ENCODE measurements at places on chromosomes 7 and 10.

DNA sequence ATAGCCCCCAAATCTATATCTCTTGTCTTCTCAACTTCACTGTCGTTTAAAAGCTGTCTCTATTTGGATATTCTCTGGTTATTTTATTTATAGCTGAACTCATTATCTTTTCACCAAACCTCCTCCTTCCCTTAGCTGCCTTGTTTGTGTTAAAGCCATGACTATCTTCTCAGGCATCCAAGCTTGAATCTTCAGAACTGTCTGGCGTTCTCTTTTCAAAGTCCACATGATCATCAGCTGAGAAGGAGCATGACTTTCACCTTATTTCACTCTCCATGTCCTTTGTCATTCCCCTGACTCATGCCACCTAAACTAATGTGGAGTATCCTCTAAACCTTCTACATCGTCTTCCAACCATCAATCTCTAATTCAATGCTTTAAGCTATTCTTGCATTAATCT, 5.7 kb upstream of the GLCCI1 start:
- no peaks in the 10 kb centered on the region for H3K4me1 ChIP-seq
- no peak overlapping the region for H3K27ac ChIP-seq
- peaks cover 4% of the 10 kb centered on the region for H3K36me3 ChIP-seq
- no peaks in the 10 kb centered on the region for H3K27me3 ChIP-seq
- no peak for DNase-seq

DNA sequence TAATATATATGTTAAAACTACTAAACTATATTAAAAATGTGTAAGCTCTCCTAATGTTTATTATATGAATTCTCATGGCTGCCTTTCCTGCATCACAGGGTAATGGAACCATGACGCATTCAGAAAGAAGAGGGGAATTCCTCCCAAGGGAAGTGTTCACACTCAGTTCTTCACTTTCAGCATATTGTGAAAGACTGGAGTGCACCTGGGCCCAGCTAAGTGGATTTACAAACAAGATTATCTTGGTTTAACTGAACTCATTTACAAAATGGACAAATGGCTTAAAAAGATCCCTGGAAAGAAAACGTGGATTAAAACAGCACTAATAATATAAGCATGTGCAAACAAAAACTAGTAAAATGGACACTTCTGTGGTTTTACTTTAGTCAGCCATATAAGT, 149.8 kb downstream of the DOCK4 start:
- no peak for DNase-seq
- H3K4me3 ChIP-seq: no peak overlapping the region
- H3K36me3 ChIP-seq: no peaks in the 10 kb centered on the region
- no peak overlapping the region for H3K27ac ChIP-seq

- H3K4me3 ChIP-seq: peak overlapping the region; percentile 80
- peak overlapping the region; percentile 91 for H3K27ac ChIP-seq
These were observed 1.3 kb downstream of the PPIF start for GRCh38 chr10:79348640-79348988.

GRCh38 chr7:41786404-41786803, 83.5 kb upstream of the INHBA start:
- H3K36me3 ChIP-seq: peaks cover 2% of the 10 kb centered on the region
- DNase-seq: no peak
- H3K4me3 ChIP-seq: no peak overlapping the region
- no peaks in the 10 kb centered on the region for H3K27me3 ChIP-seq
- no peaks in the 10 kb centered on the region for H3K4me1 ChIP-seq

- peaks cover 2% of the 10 kb centered on the region for H3K36me3 ChIP-seq
- peaks cover 15% of the 10 kb centered on the region for H3K27me3 ChIP-seq
- H3K4me3 ChIP-seq: no peak within 1 kb of the TSS
- H3K4me1 ChIP-seq: no peaks in the 10 kb centered on the region
- no peak within 1 kb of the TSS for H3K27ac ChIP-seq
- DNase-seq: no peak
These were observed at the start of gene CYP2W1 for GRCh38 chr7:983004-983615. Gene CYP2W1 (plus strand): TSS chr7:983181. CDS start chr7:983212, 31 bp downstream.

GRCh38 chr10:61888744-61889143, 12.8 kb upstream of the ARID5B start:
- no peak for DNase-seq
- no peak overlapping the region for H3K4me3 ChIP-seq
- no peaks in the 10 kb centered on the region for H3K36me3 ChIP-seq

GRCh38 chr10:94327649-94328048, 35.1 kb downstream of the NOC3L start:
- no peaks in the 10 kb centered on the region for H3K27me3 ChIP-seq
- DNase-seq: no peak
- peaks cover 28% of the 10 kb centered on the region for H3K36me3 ChIP-seq
- no peak overlapping the region for H3K27ac ChIP-seq
- H3K4me1 ChIP-seq: no peaks in the 10 kb centered on the region

DNA sequence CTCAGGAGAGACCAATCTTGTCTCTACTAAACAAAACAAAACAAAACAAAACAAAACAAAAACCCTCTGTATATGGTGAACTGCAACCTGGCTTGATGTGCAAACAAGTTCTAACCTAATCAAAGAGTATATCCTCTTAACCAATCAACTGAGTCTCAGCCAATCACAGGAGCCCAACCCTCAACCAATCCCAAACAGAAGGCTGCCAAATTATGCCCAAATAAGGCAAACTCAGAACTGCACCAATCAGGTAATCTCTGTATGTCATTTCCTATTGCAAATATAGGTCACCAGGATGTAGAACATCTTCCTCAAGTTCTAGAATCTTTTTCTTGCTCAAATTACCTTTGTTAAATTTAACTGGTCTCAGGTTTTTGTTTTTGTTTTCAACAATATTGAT, 5.2 kb downstream of the FAM133B start:
- DNase-seq: no peak
- H3K4me3 ChIP-seq: no peak overlapping the region
- H3K4me1 ChIP-seq: peaks cover 71% of the 10 kb centered on the region

GRCh38 chr7:135375908-135376699, 133.8 kb downstream of the CNOT4 start:
- peaks cover 6% of the 10 kb centered on the region for H3K36me3 ChIP-seq
- H3K4me3 ChIP-seq: no peak overlapping the region
- no peaks in the 10 kb centered on the region for H3K4me1 ChIP-seq
- DNase-seq: no peak

- H3K36me3 ChIP-seq: no peaks in the 10 kb centered on the region
- H3K27me3 ChIP-seq: no peaks in the 10 kb centered on the region
- no peak for DNase-seq
- no peaks in the 10 kb centered on the region for H3K4me1 ChIP-seq
These were observed 438.7 kb upstream of the NRP1 start for GRCh38 chr10:33773253-33773573.

DNA sequence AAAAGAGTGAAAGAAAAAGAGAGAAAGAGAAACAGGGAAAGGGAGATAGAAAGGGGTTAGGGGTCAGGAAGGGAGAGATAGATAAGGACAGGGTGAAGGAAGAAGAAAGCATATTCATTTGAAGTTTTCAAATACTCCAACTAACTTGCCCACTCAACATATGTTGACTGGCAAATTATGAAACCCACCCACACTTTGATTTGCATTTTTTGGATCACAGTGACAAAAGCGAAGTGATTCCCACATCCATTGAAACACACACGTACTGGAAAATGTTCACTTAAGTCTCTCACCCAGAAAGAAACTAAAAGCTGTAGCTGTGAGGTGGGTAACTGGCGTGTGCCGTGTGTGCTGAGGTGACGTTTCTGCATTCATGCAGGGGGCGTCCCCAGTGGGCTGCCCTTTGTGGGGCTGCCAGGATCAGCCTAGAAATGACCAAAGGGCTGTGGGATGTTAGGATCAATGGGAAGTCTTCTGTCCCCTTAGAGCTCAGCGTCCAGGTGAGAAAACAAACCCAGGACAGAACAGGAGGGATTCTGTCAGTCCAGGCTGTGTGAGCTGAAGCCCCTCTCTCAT, 134.9 kb upstream of the ADARB2 start:
- DNase-seq: no peak
- H3K4me3 ChIP-seq: no peak overlapping the region
- H3K4me1 ChIP-seq: no peaks in the 10 kb centered on the region
- peaks cover 19% of the 10 kb centered on the region for H3K27me3 ChIP-seq
- H3K27ac ChIP-seq: no peak overlapping the region

- no peak overlapping the region for H3K27ac ChIP-seq
- H3K4me1 ChIP-seq: no peaks in the 10 kb centered on the region
- H3K36me3 ChIP-seq: no peaks in the 10 kb centered on the region
- no peak overlapping the region for H3K4me3 ChIP-seq
These were observed 1.2 kb downstream of the FERD3L start for GRCh38 chr7:19143881-19144574.

- peaks cover 32% of the 10 kb centered on the region for H3K27me3 ChIP-seq
- no peak overlapping the region for H3K27ac ChIP-seq
- H3K4me3 ChIP-seq: no peak overlapping the region
- DNase-seq: no peak
- peaks cover 2% of the 10 kb centered on the region for H3K36me3 ChIP-seq
These were observed 17.6 kb downstream of the GPRIN2 start for GRCh38 chr10:46538717-46539426.

DNA sequence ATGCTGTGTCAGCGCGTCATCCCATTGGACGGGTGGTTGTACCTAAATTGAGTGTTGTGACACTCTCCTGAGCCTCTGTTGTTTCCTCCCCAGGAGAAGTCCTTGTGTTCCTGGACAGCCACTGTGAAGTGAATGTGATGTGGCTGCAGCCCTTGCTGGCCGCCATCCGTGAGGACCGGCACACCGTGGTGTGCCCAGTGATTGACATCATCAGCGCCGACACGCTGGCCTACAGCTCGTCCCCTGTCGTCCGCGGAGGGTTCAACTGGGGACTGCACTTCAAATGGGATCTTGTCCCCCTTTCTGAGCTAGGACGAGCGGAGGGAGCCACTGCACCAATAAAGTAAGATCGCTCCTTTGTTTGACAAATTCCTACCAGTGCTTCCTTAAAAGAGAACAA, 82.5 kb downstream of the GALNT11 start:
- no peaks in the 10 kb centered on the region for H3K4me1 ChIP-seq
- DNase-seq: no peak
- no peaks in the 10 kb centered on the region for H3K27me3 ChIP-seq

GRCh38 chr10:111410740-111411139, 333.9 kb downstream of the ADRA2A start:
- no peak for DNase-seq
- peaks cover 5% of the 10 kb centered on the region for H3K4me1 ChIP-seq
- H3K27me3 ChIP-seq: peaks cover 69% of the 10 kb centered on the region
- H3K4me3 ChIP-seq: no peak overlapping the region
- no peak overlapping the region for H3K27ac ChIP-seq

DNA sequence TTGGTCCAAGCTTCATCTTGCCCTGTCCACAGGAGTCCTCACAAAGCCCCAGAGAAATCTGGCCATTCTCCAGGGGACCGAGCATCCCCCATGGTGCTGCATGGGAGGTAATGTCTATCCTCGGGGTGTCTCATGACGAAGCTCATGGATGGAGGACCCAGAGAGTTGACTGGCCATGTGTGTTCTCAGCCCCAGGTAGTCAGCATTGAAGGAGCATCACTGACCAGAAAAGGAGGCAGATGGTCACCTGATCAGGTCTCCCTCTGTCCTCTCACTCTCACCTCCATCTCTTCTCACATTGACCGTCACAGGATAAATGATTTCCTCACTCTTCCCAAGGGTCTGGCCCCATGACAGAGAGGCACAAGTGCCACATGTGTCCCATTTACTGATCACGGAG, 33.4 kb upstream of the GDF10 start:
- no peak for DNase-seq
- no peaks in the 10 kb centered on the region for H3K27me3 ChIP-seq
- H3K27ac ChIP-seq: no peak overlapping the region
- H3K4me1 ChIP-seq: peaks cover 7% of the 10 kb centered on the region
- no peak overlapping the region for H3K4me3 ChIP-seq
- no peaks in the 10 kb centered on the region for H3K36me3 ChIP-seq

GRCh38 chr10:76759681-76760080, 877.9 kb downstream of the KCNMA1 start:
- no peak for DNase-seq
- no peak overlapping the region for H3K4me3 ChIP-seq
- H3K27ac ChIP-seq: no peak overlapping the region
- no peaks in the 10 kb centered on the region for H3K36me3 ChIP-seq
- H3K27me3 ChIP-seq: no peaks in the 10 kb centered on the region
- H3K4me1 ChIP-seq: no peaks in the 10 kb centered on the region

- H3K4me1 ChIP-seq: peaks cover 52% of the 10 kb centered on the region
- H3K4me3 ChIP-seq: peak overlapping the region; percentile 80
- peak; percentile 71 for DNase-seq
- no peaks in the 10 kb centered on the region for H3K27me3 ChIP-seq
- H3K36me3 ChIP-seq: peaks cover 37% of the 10 kb centered on the region
- peak overlapping the region; percentile 100 for H3K27ac ChIP-seq
These were observed 7.6 kb upstream of the ORAI2 start for GRCh38 chr7:102425639-102426267.

GRCh38 chr10:64419461-64419860, 898.3 kb downstream of the REEP3 start:
- no peak for DNase-seq
- no peaks in the 10 kb centered on the region for H3K4me1 ChIP-seq
- no peaks in the 10 kb centered on the region for H3K27me3 ChIP-seq
- H3K27ac ChIP-seq: no peak overlapping the region
- no peak overlapping the region for H3K4me3 ChIP-seq
- H3K36me3 ChIP-seq: peaks cover 3% of the 10 kb centered on the region

DNA sequence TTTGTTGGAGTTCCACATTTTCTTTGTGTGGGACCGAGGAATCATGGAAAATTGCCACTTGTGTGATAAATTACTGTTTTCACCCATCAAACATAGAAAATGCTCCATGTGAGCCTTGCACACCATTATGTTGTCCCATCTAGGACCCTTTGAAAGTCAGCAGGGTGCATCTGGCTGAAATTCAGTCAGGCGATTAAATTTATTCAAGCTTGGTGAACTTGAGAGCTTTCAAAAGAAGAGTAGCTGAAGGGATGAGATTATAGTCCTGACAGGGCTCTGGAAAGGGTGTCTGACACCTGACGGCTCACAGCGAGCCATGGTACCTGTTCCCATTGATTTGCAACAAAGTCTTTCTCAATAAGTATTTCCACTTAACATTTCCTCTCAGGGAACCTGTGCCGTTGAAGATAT, 399.7 kb upstream of the ETV1 start:
- H3K4me3 ChIP-seq: no peak overlapping the region
- H3K27ac ChIP-seq: no peak overlapping the region
- DNase-seq: no peak
- no peaks in the 10 kb centered on the region for H3K4me1 ChIP-seq

DNA sequence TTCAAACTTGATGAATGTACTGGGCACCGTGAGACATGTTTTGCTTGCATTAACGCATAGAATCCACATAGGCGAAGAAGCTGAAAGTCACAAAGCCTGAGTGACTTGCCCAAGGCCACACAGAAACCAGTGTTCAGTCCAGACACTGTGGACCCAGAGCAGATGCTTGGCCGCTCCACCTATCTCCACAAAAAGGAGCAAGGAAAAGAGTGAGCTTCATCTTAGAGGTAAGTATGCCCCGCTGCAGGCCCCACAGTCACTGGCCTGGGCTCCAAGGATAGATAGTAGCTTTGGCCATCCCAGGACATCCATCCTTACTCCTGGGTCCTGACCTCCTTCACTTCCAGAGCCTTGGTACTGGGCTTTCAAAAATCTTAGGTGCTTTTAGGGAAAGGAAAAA, 60.1 kb upstream of the SAMD8 start:
- DNase-seq: no peak
- H3K4me3 ChIP-seq: no peak overlapping the region
- no peaks in the 10 kb centered on the region for H3K4me1 ChIP-seq
- H3K27me3 ChIP-seq: no peaks in the 10 kb centered on the region
- no peaks in the 10 kb centered on the region for H3K36me3 ChIP-seq
- no peak overlapping the region for H3K27ac ChIP-seq

- DNase-seq: no peak
- H3K27ac ChIP-seq: peak overlapping the region; percentile 98
- peaks cover 13% of the 10 kb centered on the region for H3K36me3 ChIP-seq
- H3K4me1 ChIP-seq: peaks cover 44% of the 10 kb centered on the region
- no peaks in the 10 kb centered on the region for H3K27me3 ChIP-seq
These were observed 5.8 kb upstream of the UPP1 start for GRCh38 chr7:48083114-48083830.

Measured in central memory CD8-positive, alpha-beta T cell (primary cell).